ENCODE measurements at places on chromosomes 5 and 9.

GRCh38 chr5:170761048-170761707, 22.3 kb upstream of the GABRP start:
- no peak for DNase-seq

DNA sequence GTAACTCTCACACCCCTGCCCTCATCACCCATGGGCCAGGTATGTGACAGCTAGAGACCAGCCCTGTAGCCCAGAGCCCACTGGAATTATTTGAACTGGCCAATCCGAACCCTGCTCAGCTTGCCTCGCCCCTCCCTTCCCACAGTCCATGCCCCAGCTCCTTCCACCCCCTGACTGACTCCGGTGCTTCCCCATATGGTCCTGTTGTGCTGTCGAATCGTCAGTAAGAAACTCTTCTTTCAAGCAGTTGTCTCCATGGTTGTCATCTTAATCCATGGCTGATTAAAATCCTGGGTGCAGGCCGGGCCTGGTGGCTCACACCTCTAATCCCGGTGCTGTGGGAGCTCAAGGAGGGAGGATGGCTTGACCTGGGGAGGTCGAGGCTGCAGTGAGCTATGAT, 118.5 kb downstream of the COL23A1 start:
- DNase-seq, result no peak

- no peak for DNase-seq
Observed at GRCh38 chr5:130032807-130033206, 128.5 kb downstream of the CHSY3 start.

DNA sequence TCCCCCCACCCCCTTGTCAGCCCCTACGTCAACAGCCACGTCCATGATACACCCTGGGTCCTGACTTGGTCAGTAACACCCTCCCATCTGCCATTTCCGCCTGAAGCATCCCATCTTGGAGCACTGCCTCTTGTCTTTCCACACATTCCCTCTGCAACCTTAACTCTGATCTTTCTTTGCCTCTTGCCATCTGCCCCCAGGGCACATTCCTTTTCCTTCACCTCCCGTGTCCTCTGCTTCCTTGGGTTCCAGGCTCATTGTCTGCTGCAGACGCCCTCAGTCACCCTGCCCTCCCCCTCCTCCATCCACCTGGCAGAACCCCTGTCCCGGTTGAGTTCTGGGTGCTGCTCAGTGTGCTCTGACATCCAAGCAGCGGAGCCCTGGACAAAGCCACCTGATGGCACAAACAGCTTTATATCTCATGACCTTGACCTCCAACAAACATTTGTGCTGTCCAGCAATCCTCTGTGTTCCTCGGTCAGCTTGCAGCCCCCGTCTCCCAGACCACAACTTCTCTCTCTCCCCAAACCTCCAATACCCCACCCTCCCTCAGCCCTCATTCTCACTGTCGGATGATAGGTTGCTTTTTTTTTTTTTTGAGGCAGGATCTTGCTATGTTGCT, 97.7 kb upstream of the IER5L start:
- DNase-seq, result no peak

- no peak for DNase-seq
Observed at GRCh38 chr9:86175743-86176456, 76.5 kb upstream of the GOLM1 start.

- DNase-seq, result no peak
Observed at GRCh38 chr9:16154521-16155078, 601.8 kb downstream of the CCDC171 start.

- no peak for DNase-seq
Observed at GRCh38 chr9:136984464-136985026, 1.8 kb downstream of the LCNL1 start.

DNA sequence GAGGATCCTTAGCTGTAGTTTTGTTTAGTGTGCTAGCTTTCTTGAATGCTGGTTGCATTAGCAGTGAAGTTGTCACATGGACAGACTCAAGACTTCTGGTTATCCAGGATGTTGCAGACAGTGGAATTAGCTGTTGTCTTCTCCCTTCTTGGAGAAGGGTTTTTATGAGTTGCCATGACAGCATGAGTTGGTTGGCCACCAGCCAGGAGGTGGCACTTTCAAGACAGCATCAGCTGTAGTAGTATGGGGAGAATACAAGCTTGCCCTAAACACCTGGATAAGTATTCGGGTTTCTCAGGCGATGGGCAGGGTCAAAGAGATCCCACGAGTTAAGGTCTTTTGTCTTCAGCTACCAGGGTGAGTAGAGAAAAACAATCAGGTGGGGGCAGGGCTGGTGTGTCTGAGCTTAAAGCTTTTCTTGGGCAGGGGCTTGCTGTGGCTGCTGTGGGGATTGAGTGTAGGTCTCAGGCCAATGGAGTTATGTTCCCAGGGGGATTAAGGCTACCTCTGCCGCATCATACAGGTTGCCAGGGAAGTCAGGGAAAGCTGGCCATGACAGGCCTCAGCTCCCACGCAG, 7.7 kb upstream of the C5orf47 start:
- DNase-seq, result no peak

DNA sequence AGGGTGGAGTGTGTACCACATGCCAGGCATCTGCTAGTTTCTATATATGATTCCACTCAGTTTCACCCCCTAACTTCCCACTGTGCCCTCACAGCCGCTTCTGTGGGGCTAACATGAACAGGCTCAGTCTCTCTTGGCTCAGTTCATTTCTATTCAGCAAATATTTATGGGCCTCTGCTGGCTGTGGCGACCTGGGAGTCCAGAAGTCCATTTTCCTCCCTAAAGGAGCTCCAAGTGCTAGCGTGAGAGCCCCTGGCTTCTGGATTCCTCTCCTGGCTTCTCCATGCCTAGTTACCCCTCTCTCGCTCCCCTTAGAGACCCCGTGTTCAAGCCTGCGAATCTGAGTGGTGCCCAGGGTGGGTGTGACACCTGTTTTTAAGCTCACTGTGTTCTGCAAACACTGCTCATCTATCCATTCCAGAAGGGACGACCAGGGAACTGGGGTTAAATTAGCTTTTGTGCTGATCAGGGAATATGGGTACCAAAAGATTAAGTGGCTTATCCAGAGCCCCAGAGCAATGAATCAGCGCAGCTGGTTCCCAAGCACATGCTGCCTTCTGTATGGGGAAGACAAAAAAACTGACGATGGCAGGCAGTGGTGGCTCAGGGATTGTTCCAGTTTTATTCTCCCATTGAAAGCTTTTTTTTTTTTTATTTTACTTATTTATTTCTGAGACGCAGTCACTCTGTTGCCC, 57.6 kb downstream of the HMCN2 start:
- DNase-seq, result no peak

DNA sequence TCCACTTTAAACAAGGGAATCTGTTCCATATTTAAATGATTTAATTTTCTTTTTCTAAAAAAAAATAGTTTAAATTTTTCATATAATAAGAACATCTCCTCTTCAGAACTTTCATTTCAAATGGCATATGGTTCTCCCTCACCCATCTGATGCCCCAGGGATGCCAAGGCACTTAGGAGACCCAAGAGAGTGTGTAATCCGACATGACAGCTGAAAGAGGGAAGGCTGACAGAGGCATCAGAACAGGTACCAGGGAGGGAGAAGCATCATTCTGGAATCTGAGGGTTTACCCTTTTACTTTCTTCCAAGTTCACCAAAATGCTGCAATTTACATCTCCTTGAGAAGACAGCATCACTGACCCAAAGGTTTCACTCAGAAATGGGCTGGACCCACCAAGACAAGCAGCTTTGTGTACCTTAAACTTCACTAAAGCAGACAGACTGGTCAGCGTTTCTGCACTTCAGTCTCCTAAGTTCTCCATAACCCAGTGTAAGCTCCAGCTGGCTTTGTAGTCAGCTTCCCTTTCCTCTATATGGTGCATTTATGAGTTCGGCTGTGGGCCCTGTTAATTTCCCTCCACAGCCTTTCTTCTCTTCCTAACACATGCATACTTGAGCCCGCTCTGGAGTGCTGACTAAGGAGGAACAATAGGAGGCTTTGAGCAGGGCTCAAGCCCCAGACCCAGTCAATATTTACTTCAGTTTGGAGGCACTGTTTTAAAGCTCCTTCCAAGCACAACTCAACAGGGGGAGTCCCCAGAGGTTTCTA, 17.7 kb downstream of the EFNA5 start:
- DNase-seq, result no peak

- no peak for DNase-seq
Observed at GRCh38 chr5:170640731-170641588, 137.1 kb downstream of the KCNIP1 start.

DNA sequence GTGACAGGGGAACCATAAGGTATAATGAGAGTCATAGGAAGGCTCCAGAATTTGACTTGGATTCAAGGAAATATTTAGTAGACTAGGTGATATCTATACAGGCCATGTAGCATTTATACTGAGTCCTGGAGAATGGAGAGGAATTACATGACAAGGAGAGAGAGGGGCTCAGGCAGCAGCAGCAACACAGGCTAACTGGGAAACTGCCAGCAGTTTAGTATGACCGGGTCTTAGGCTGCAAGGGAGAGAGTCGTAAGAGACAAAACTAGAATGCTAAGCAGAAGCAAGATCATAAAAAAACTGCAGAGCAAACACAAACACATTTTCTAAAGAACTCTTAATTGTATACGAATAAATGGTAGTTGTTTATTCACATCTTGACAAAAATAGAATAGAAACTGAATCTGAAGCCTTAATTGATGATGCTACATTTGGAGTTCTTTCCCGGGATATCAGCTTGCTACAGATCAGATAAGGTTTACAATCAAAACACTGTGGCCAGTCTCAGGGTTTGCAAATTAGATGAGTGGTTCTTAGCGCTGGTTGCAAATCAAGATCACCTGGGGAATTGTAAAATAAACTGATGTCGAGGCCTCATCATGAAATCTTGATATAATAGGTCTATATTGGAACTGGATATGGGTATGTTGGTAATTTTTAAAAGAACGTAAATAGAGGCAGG, 480.0 kb upstream of the C9orf72 start:
- DNase-seq, result no peak

- no peak for DNase-seq
Observed at GRCh38 chr5:76472335-76473008, 69.4 kb downstream of the IQGAP2 start.

GRCh38 chr5:56160723-56161438, 72.2 kb downstream of the ANKRD55 start:
- DNase-seq, result no peak
